T follicular helper cell (primary cell): ENCODE measurements at places on chromosomes 13 and 19.
A peak's percentile ranks its signal among the peaks of the same experiment; 100 is the strongest.

DNA sequence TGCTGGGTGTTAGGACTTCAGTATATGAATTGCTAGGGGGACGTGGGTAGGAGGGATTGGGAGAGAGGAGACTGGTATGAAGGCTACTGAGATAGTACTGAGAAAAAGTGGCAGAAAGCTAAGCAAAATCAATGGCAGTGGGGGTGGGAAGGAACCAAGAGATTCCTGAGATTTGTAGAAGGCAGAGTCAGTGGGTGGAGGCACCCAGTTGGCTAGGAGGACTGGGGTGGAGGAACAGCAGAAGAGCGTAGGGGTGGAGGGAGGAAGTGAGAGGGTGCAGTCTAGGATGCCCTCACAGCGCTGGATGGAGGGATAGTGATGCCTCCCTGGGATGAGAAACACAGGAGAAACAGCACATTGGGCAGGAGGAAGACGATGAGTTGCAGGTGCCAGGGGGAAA is 5.6 kb upstream of the MEDAG start:
- DNase-seq = no peak

DNA sequence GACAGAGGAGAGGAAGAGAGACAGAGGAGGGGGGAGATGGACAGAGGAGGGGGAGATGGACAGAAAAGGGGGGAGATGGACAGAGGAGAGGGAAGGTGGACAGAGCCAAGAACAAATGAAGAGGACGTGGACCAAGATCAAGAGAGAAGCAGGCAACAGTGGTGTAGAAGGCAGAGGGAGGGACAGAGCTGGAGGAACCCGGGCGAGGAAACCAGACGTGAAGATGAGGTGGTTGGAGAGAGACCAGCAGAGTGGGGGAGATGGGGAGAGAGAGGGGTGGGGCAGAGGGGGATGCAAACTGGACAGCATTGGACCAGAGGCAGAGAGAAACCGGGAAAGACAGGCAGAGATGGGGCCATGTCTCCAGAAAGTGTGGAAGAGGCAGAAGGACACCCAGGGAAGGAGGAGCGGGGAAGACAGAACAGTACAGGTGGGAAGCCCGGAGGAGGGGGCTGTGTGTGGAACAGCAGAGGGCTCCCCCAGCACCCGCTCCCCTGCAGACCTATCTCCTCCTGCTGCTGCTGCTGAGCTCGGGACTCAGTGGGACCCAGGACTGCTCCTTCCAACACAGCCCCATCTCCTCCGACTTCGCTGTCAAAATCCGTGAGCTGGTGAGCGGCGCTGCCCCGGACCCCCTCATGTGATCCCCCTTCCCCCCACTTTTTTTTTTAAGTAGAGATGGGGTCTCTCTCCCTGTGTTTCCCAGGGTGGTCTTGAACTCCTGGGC is 1.3 kb downstream of the FLT3LG start:
- DNase-seq = no peak

DNA sequence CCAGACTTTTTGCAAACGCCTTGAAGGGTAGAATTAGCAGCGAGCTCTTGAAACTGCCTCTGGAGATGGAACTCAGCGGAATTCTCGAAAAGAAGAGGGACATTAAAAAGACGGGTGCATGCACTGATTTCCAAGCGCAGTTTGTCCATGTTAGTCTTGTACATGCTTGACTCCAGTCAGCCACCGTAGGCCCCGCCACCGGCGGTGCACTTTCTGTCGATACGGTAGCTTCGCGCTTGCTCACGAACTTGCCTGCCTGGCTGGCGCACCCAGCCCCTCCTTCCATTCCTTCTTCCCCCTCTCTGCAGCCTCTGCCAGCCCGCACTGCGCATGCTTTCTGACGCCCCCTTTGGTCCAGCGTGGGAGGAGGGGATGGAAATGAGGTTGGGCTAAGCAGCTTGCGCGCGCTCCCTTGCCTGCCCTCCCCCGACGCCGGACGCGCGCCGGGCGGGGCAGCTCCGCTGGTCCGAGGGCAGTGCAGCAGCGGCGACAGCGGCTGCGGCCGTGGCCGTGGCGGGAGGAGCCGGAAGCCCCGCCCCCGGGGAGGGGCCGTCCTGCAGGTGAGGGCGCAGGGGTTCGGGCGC is at the start of gene ZNF575:
Gene ZNF575 (plus strand): TSS at position 227 of the 584 bp plus-strand sequence. CDS start 1,235 bp downstream, outside the sequence.
- peak; percentile 69 for DNase-seq

GRCh38 chr19:2014131-2014571 is 1.4 kb downstream of the BTBD2 start:
- no peak for DNase-seq

- DNase-seq = no peak
These were observed 15.5 kb upstream of the ZNF414 start for GRCh38 chr19:8529369-8530006.

- peak; percentile 52 for DNase-seq
These were observed 2.4 kb upstream of the SSBP4 start for GRCh38 chr19:18416778-18417249.

GRCh38 chr19:48249502-48250014 is 6.2 kb downstream of the CARD8 start:
- peak; percentile 55 for DNase-seq

GRCh38 chr13:33489563-33489962 is 204.0 kb upstream of the STARD13 start:
- DNase-seq = no peak

DNA sequence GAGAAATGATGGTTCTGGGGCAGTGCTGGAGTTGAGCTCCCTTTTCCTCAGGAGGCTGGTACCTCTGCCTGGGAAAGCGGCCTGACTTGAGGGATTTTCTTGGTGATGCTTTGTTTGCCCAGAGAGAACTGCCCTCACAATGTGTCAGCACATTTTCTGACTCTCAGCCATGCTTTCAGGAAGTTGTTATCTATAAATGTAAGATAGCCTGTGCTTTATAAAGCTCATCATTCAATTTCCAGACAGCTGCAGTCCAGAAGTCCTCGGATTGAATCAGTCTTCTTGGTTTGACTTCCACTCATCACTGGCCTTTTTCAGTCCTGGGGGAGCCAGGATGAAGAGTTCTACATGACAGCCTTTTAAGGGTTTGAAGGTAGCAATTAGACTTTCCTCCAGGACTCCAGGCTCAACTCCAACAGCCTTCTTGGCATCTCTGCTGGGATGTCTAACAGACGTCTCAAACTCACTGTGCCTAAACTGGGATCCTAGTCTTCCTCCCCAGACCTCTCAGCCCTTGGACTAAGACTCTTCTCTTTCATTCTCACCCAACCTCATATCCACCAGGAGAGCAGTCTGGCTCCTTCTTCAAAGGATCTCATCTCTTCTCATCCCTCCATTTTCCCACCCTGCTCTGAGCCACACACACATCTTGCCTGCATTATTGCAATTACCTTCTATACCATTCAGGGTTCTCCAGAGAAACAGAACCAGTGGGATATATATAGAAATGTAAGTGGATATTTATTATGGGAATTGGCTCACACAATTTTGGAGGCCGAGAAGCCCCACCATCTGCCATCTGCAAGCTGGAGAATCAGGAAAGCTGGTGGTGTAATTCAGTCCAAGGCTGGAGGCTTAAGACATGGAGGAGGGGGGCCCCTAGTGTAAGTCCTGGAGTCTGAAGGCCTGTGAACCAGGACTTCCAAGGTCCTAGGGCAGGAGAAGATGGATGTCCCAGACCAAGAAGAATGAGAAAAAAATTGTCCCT is 13.1 kb downstream of the ERICH6B start:
- no peak for DNase-seq

DNA sequence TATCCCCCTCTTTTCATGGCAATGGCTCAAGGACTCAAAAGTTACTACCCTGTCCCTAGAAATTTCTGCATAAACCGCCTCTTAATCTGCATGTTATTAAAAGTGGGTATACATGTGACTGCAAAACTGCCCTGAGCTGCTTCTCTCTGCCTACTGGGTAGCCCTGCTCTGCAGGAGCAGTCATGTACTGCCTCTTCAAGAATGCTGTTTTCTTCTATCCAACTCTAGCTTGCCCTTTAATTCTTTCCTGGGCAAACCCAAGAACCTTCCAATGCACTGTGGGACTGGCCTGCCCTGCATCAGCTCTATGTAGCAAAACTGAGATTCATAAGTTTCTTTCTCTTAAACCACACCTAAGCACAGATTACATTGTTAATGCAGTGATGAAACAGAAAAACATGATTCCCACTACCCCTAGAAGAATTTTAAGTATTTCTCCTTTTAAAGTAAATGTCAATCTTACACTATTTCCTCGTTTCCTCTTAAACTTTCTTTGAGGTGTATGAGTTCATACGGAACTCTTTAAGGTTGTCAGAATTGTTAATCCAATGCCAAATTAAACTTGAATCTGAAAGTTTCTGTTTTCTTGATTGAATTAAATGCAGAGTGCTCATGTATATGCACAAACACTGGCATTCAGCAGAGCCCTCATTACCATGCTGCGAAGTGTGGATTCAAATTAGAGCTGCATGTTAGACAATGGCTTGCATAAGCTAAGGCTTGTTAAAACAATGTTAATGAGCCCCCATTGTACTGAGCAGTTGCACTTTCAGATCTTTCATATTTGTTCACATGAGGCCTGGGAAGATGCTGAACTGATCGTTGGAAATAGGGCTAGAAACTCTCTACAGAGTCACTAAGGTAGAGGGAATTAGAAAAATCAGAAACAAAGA is 669.9 kb upstream of the PCDH20 start:
- no peak for DNase-seq

DNA sequence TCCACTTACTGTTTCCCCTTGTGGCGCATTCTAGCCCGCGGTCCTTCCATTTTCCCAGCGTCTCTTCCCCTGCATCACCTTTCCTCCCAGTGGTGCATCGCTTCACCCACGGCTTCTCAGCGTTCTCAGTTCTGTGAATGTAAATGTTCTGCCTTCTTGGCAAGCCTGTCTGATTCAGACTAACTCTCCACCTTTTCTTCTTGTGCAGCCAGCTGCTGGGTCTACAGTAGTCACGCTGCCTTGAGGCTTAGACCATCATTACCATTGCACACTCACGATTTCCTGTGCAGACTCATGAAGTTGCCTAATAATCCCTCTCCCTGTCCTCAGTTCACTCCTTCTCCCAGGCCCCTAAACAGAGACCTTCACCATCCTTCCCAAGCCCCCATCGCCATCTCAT is 75.0 kb downstream of the DHRS12 start:
- DNase-seq = no peak

DNA sequence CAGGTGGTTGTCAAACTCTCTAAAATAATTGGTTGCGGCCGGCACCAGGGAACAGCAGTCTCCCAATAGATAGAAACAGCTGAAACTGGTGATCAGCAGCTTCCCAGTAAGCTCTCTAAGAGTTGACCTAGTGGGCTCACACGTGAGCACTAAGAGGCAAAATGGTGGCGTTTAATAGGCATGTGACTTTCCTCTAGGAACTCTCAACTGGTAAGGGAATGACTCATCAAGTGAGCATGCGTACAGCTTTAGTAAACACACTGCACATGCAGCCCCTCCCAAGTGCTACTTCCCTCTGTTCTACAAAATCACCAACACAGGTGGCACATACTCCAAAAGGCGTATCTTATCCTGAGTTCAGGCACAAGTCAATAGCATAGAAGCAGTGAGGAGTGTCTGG is 41.7 kb downstream of the TNFSF11 start:
- DNase-seq = no peak

- DNase-seq = no peak
These were observed 10.7 kb downstream of the RFX2 start for GRCh38 chr19:6099599-6099998.

DNA sequence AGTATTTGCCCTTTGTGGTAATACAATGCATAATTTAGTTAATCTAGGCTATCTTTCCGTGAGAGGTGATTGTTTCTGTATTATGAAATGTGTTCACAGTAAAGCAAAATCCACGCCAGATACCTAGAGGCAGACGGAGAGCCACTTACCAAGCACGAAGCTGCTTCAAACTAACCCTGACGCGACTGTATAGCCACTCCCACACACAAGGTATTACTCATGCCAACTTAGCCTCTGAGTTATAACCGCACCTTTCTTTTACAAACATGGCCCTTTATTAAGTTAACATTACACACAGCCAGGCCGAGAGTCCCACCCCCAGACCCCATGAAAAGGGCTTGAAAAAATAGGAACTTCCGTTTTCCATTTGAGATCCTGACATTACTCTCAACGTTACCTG is 185.7 kb downstream of the ABCC4 start:
- no peak for DNase-seq

- no peak for DNase-seq
These were observed 115.8 kb downstream of the KLF5 start for GRCh38 chr13:73174521-73175010.

- no peak for DNase-seq
These were observed 103.8 kb upstream of the SPATA13 start for GRCh38 chr13:24056616-24057137.

DNA sequence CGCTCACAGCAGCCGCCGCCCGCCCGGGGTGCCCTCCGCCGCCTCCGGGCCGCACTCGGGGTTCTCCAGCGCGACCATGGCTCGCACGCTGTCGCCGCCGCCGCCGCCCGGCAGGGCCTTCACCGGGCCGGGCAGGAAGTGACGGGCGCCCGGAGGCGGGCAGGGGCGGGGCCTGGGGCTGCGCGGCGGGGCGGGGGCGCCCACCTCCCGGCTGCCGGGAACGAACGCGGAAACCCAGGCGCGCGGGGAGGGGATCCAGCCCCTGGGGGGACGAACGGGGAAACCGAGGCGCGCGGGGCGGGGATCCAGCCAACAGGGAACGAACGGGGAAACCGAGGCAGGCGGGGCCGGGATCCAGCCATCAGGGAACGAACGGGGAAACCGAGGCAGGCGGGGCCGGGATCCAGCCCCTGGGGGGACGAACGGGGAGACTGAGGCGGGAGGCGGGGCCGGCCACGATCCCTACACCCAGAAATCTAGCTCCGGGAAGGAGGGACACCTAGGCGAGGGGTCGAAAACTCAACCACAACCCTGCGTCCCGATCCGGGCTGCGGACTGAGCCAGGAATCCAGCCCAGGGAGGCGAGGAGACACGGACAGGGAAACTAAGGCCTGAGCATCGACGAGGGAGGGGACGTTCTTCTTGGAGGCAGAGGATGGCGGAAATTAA is at the start of gene R3HDM4:
Gene R3HDM4 (minus strand): TSS at position 140 of the 669 bp plus-strand sequence. CDS start 62 bp downstream, at position 78.
- DNase-seq = peak; percentile 78

DNA sequence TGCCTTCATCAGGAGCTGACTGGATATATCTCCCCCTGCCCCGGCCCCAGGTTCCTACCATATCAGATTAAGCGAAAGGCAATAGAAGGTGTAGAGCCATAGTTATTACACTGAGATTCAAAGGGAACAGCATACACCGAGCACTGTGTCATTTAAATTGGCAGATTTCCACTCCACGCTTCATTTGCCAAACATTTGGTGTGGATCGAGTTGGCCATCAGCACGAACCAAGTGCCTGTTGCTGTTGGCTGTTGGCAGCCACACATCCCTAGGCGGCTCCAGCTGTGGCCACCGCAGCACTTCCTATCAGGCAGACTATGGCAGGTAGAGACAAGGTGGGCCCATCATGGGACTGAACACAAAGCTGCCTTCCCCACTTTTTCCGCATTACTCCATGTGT is 115.8 kb downstream of the CCNA1 start:
- DNase-seq = no peak

- no peak for DNase-seq
These were observed 30.5 kb upstream of the FAM124A start for GRCh38 chr13:51191743-51192142.
